ENCODE measurements at places on chromosomes 7 and 10.

DNA sequence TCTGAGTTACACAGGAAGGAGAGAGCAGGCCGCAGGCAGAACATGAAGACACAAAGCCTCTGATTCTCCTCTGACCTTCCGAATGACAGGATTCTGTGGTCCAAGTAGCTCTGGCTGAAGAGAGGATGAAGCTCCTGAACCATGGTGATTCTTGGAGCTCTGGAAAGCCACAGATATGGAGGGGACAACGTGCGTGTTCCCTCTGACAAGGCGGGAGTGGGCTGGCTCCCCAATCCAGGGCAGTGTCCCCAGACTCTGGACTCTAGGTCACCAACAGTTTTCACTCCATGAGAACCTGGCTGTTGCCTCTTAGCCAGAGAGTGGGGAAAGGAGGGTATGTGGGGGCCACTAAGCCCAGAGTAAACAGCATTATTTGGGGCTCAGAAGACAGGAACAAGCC is 7.4 kb upstream of the TRPV6 start:
- no peaks in the 10 kb centered on the region for H3K27me3 ChIP-seq
- no peaks in the 10 kb centered on the region for H3K36me3 ChIP-seq
- H3K4me3 ChIP-seq = no peak overlapping the region
- no peaks in the 10 kb centered on the region for H3K4me1 ChIP-seq
- DNase-seq = no peak
- H3K27ac ChIP-seq = no peak overlapping the region

DNA sequence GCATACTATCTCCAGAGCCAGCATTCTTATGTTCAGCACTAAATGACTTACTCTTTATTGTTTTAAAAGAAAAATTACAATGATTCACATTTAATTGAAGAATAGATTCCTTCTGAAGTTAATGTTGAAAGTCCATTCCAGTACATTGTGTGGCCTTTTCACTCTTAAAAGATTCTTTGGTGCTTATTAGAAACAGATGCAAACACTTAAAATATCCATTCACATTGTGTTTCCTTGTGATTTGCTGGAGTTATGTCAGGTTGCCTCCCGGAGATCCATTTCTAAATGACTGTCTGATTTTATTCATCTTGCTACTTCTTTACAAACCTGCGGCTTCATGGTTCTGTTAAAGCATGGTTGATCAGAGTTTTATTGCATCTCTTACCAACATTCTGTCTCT is 152.8 kb downstream of the FOXP2 start:
- H3K4me3 ChIP-seq = no peak overlapping the region
- H3K27me3 ChIP-seq = no peaks in the 10 kb centered on the region
- H3K4me1 ChIP-seq = no peaks in the 10 kb centered on the region
- no peak for DNase-seq
- no peaks in the 10 kb centered on the region for H3K36me3 ChIP-seq

DNA sequence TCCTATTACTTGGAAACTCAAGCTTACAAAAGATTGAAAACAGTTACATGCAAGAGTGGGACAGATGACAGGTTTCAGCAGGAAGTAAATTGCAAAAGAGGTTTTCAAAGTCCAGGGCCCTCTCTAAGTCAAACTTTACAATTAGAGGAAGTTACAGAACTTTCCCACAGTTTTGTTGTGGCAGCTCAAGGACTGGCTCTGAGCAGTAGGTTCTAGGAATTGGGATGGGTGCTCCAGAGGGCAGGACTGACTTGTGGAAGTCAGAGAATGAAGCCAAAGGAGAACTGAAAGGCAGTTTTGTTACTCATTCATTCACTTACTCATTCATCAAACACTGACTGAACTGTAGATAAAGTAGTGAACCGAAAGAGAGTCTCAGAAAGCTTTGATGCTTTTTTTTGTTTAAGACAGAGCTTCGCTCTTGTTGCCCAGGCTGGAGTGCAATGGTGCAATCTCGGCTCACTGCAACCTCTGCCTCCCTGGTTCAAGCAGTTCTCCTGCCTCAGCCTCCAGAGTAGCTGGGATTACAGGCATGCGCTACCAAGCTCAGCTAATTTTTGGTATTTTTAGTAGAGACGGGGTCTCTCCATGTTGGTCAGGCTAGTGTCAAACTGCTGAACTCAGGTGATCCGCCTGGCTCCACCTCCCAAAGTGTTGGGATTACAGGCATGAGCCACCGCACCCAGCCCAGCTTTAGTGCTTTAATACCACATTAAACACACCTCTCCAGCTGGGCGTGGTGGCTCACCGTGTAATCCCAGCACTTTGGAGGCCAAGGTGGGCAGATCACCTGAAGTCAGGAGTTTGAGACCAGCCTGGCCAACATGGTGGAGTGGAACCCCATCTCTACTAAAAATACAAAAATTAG is 66.8 kb upstream of the CCNJ start:
- H3K4me1 ChIP-seq = no peaks in the 10 kb centered on the region
- H3K36me3 ChIP-seq = no peaks in the 10 kb centered on the region
- no peaks in the 10 kb centered on the region for H3K27me3 ChIP-seq
- no peak for DNase-seq

DNA sequence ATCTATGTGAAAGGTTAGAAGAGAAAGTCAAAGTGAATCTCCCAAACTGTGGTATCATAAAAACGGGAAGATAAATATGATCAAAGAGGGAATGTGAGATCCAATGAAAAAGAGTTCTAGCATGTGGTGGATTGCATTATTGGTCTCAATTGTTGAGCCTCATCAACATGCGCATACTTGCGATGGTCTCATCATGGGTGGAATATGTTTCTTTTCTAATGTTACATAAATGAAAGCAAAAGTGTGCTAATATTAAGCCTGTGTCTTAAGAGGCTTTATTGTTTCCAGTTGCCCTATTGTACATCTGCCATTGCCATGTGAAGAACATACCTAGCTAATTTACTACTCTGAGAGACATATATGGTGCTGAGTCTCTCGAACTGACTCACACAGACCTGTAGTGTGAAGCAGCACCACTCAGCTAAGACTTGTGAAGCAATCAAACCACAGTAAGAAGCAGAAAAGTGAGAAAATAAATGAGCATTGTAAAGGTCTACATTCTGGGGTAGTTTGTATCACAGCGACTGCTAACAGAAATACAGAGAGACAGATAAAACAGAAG is 645.5 kb upstream of the PCDH15 start:
- DNase-seq = no peak
- no peak overlapping the region for H3K27ac ChIP-seq
- no peak overlapping the region for H3K4me3 ChIP-seq
- no peaks in the 10 kb centered on the region for H3K36me3 ChIP-seq
- no peaks in the 10 kb centered on the region for H3K27me3 ChIP-seq

GRCh38 chr7:44228571-44229350 is 28.0 kb downstream of the YKT6 start:
- H3K4me1 ChIP-seq = no peaks in the 10 kb centered on the region
- no peak overlapping the region for H3K4me3 ChIP-seq
- H3K27ac ChIP-seq = no peak overlapping the region
- no peaks in the 10 kb centered on the region for H3K27me3 ChIP-seq
- no peaks in the 10 kb centered on the region for H3K36me3 ChIP-seq
- no peak for DNase-seq

GRCh38 chr10:69087590-69088470 is at the start of gene SRGN:
SRGN (plus strand) TSS chr10:69088103; CDS start chr10:69088158, 55 bp downstream.
- peak; percentile 61 for DNase-seq
- no peaks in the 10 kb centered on the region for H3K27me3 ChIP-seq
- H3K36me3 ChIP-seq = no peaks in the 10 kb centered on the region
- peak within 1 kb of the TSS; percentile 94 for H3K27ac ChIP-seq
- H3K4me1 ChIP-seq = peaks cover 52% of the 10 kb centered on the region

DNA sequence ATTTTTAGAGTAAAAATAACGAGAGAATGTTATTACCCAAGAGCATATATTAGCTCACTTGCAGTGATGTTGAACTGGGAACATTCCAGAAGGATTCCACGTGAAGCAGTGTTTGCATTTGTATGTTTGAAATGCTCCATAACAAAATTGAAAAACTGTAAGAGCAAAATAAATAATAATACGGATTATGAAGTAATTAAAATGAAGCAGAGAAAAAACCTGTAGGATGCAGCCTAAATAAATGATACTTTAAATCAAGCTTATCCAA is 203.3 kb downstream of the BAMBI start:
- H3K27ac ChIP-seq = no peak overlapping the region
- H3K36me3 ChIP-seq = no peaks in the 10 kb centered on the region
- H3K27me3 ChIP-seq = no peaks in the 10 kb centered on the region
- no peaks in the 10 kb centered on the region for H3K4me1 ChIP-seq

- H3K4me3 ChIP-seq = no peak overlapping the region
- H3K27ac ChIP-seq = no peak overlapping the region
- no peaks in the 10 kb centered on the region for H3K27me3 ChIP-seq
- H3K36me3 ChIP-seq = no peaks in the 10 kb centered on the region
- peaks cover 9% of the 10 kb centered on the region for H3K4me1 ChIP-seq
Observed at GRCh38 chr10:43785252-43785651, 136.6 kb upstream of the ZNF32 start.

- H3K4me3 ChIP-seq = peak overlapping the region; percentile 87
- H3K27me3 ChIP-seq = no peaks in the 10 kb centered on the region
- H3K27ac ChIP-seq = peak overlapping the region; percentile 79
- H3K4me1 ChIP-seq = peaks cover 62% of the 10 kb centered on the region
- peak; percentile 15 for DNase-seq
Observed at GRCh38 chr7:44750921-44751571, 2.4 kb downstream of the ZMIZ2 start.

GRCh38 chr7:150800581-150801241 is at the start of gene TMEM176A:
TMEM176A (plus strand) TSS chr7:150800769; CDS start chr7:150801551, 782 bp downstream.
- peaks cover 53% of the 10 kb centered on the region for H3K27me3 ChIP-seq
- peaks cover 24% of the 10 kb centered on the region for H3K4me1 ChIP-seq
- H3K4me3 ChIP-seq = peak within 1 kb of the TSS; percentile 38
- H3K36me3 ChIP-seq = no peaks in the 10 kb centered on the region
- no peak for DNase-seq

DNA sequence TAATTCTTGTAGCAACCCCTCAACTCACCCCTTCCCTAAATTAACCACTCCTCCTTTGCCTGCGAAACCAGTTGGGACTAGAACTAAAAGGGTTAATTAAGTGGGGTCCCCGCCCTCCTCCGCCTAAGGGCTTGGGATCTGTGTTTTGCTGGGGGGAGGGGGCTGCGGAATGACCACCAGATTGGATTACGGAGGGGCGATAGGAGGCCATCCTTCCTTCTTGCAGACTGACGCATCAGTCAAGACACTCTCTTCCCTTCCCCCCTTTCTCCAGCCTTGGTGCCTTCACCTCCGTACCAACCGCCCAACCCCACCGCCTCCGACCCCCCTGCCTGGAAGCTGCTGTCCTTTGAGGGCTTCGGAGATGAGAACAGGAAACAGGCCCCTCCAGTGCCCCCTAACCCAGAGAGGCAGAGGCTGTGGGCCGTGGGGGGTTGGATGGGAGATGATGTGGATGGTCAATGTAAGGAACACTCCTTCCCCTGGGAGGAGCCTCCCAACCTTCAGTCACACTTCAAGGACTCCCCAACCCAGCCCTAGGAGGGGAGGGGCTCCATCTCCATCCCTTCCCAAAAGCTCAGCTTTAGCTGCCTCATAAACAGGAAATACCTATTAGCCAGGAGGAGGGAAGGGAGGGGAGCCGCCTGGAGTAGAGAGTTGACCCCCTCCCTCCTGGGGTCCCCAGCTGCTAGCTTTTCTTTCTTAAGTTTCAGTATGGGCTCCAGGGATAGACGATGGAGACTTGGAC is 997 bp upstream of the LDB1 start:
- H3K4me1 ChIP-seq = peaks cover 49% of the 10 kb centered on the region
- H3K27me3 ChIP-seq = no peaks in the 10 kb centered on the region
- H3K27ac ChIP-seq = peak overlapping the region; percentile 96
- H3K4me3 ChIP-seq = peak overlapping the region; percentile 74
- DNase-seq = no peak
- no peaks in the 10 kb centered on the region for H3K36me3 ChIP-seq

DNA sequence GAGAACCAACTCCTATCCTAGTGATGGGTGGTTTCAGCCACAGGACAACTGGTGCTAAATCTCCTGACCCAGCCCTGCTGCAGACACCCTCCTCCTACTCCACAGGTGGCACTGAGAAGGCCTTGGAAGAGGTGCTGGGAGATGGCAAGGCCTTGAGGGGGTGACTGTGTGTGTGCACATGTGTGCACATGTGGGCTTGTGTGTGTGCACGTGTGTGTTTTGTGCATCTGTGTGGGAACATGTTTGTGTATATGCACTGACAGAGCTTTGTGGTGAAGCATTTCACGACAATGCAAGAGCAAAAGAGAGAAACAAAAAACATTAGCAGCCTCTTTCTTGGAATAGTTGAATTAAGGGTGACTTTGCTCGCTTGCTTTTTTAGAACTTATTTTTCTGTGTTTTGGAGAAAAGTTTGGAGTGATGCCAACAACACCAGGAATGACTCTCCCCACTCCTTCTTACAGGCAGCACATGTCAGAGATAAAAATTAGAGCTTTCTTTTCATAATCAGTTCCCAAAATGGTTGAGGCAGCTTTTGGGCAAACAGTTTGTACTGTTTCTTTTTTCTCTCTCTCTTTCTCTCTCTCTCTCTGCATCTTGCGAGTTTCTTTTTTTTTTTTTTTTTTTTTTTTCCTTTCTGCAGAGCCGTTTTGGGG is 69.5 kb downstream of the SEC61G start:
- DNase-seq = no peak
- no peaks in the 10 kb centered on the region for H3K27me3 ChIP-seq
- no peak overlapping the region for H3K4me3 ChIP-seq
- H3K36me3 ChIP-seq = no peaks in the 10 kb centered on the region
- H3K4me1 ChIP-seq = no peaks in the 10 kb centered on the region
- H3K27ac ChIP-seq = no peak overlapping the region

- no peaks in the 10 kb centered on the region for H3K36me3 ChIP-seq
- no peaks in the 10 kb centered on the region for H3K4me1 ChIP-seq
- H3K27me3 ChIP-seq = no peaks in the 10 kb centered on the region
- DNase-seq = no peak
Observed at GRCh38 chr7:154859747-154860620, 142.9 kb downstream of the PAXIP1 start.

GRCh38 chr10:33832124-33832787 is 497.8 kb upstream of the NRP1 start:
- no peak overlapping the region for H3K27ac ChIP-seq
- no peak overlapping the region for H3K4me3 ChIP-seq
- no peaks in the 10 kb centered on the region for H3K4me1 ChIP-seq
- DNase-seq = no peak

- H3K27me3 ChIP-seq = no peaks in the 10 kb centered on the region
- H3K4me3 ChIP-seq = no peak overlapping the region
- no peak overlapping the region for H3K27ac ChIP-seq
- no peaks in the 10 kb centered on the region for H3K4me1 ChIP-seq
Observed at GRCh38 chr7:17598846-17599245, 300.4 kb downstream of the AHR start.

DNA sequence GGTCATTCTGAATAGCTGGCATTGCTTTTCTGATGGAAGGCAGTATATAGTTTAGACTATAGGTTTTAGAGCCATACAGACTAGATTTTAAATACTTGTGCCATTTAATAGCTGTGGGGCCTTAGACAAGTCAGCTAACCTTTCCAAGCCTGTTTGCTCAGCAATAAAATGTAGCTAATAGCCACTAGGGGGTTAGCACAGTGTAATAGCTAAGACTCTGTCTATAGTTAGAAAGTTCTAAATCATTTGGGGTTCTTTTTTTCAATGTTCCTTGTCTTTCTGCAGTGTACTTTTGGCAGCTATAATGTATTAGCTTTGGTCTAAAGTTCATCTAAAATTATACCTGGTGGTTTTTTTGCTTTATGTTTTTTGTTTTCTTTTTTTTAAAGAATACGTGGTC is 7.5 kb upstream of the KIFBP start:
- no peak overlapping the region for H3K27ac ChIP-seq
- H3K36me3 ChIP-seq = peaks cover 87% of the 10 kb centered on the region
- H3K4me3 ChIP-seq = no peak overlapping the region

Measured in CD4-positive, alpha-beta T cell (primary cell).